GM10248 (cell line): ENCODE measurements at places on chromosomes 1 and 21.

GRCh38 chr21:25297117-25297516, 310.2 kb downstream of the MRPL39 start:
- DNase-seq: no peak

- no peak for DNase-seq
Observed at GRCh38 chr1:5933050-5933449, 59.2 kb downstream of the NPHP4 start.

DNA sequence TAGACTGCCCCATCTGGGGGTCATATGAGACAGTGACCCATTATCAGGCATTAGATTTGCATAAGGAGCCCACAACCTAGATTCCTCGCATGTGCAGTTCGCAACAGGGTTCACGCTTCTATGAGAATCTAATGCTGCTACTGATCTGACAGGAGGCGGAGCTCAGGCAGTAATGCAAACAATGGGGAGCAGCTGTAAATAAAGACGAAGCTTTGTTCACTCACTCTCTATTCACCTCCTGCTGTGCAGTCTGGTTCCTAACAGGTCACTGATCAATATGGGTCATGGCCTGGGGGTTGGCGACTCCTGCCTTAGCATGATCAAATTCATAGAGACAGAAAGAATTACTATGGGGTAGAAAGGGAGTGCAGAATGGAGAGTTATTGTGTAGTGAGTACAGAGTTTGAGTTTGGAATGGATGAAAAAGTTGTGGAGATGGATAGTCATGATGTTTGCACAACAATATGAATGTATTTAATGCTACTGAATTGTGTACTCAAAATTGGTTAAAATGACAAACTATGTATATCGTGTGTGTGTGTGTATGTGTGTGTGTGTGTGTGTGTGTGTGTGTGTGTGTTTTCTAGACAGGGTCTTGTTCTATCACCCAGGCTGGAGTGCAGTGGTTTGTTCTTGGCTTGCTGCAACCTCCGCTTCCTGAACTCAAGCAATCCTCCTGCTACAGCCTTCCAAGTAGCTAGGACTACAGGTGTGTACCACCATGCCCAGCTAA, 42.2 kb downstream of the BTF3L4 start:
- no peak for DNase-seq

DNA sequence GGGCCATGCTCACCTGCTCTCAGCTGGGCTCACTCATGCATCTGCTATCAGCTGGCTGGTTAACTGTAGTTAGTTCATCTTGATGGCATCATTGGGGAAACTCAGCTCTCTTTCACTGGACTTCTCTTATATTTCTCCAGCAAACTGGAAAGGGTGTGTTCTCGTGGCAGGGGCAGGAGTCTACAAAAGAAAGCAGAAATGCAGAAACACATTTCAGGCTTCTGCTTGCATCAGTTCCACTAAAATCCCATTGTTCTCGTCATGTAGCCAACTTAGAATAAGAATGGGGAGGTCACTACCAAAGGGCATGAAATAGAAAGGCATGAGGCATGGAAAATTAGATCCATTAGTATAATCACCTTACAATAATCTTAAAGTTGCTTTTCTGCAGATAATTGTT, 207.3 kb downstream of the NRIP1 start:
- DNase-seq: no peak

GRCh38 chr1:32400876-32401631, 6.8 kb upstream of the BSDC1 start:
- peak; percentile 72 for DNase-seq

DNA sequence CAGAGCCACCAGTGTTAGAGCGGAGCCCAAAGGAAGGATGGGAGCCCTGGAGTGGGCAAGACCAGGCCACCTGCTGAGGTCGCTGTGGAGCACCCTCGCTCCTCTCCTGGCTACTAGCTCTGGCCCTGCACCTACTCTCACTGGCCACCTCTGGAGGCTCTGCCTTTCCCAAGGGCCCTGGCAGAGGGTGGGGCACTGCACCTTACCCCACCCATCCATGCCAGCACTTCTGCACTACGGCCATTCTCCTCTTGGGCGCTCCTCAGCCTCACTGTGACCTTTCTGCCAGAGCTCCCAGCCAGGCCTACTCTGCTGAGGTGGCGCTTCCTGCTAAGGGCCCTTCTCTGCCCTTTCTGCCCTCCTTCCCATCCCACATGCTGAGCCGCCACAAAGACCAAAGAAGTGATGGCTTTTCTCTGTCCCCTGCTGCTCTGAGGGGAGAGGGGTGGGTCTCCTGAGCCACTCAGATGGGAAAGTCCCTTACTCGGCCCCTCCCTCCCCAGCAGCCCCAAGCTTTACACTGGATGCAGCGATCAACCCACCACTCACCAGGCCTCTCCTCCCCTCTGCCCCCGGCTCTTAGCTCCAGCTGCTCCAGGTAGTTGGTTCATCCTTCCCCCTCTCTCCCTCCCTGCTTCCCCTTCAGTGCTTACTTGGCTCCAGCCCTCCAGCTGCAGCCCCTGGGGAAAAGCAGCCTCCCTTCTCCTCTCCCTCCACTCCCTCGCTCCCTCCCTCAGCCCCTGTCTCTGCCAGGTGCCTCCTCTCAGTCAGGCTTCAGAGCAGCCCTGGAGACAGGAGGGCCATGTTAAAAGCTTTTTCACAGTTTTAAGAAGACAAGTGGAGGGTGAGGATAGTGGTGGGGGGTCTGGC, 14.8 kb upstream of the TMEM222 start:
- DNase-seq: no peak

GRCh38 chr1:100219457-100219856, 30.2 kb downstream of the DBT start:
- no peak for DNase-seq

- no peak for DNase-seq
Observed at GRCh38 chr1:202281316-202282024, 60.3 kb downstream of the UBE2T start.

GRCh38 chr21:39153842-39154241, 29.4 kb downstream of the PSMG1 start:
- DNase-seq: no peak

DNA sequence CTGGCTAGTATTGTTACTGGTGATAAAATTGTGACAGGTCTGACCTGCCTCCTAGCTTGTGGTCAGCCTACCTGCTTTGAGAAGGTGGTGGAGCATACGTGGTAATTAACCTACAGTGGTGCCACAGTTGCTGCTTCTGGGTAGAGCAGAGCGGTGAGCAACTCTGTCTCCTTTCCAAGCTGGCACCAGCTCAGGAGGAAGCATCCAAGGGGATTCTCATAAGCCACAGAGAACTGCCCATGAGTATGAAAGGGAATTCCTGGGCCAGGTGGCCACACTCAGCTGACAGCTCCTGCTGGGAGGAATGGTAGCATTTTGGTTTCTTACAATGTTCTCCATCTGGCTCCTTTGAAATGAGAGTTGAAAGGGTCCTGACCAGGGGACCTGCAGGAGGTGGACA, 39.4 kb downstream of the ATP2B4 start:
- DNase-seq: no peak

GRCh38 chr1:172948457-172948856, 102.3 kb downstream of the TNFSF18 start:
- no peak for DNase-seq

DNA sequence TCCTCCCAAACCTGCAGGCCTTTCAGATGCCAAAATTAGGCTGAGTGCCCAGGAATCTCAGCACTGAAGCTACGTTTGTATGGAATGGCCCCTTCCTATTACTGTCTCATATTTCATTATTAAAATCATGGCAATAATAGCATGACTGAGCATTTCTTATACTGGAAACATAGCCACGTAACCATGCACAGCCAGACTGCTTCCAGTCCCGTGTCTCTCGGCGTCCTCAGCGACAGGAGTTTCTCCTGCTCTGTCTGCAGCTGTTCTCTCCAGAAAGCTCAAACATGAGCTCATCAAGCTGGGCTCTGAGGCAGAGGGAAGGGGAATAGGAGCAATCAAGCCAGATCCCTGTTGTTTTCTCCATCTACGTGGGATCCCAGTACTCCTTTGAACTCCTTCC, 104.0 kb downstream of the CDC7 start:
- no peak for DNase-seq

- no peak for DNase-seq
Observed at GRCh38 chr1:9166289-9167235, 37.7 kb upstream of the GPR157 start.

GRCh38 chr1:211352985-211353515, 26.4 kb downstream of the TRAF5 start:
- DNase-seq: peak; percentile 66

DNA sequence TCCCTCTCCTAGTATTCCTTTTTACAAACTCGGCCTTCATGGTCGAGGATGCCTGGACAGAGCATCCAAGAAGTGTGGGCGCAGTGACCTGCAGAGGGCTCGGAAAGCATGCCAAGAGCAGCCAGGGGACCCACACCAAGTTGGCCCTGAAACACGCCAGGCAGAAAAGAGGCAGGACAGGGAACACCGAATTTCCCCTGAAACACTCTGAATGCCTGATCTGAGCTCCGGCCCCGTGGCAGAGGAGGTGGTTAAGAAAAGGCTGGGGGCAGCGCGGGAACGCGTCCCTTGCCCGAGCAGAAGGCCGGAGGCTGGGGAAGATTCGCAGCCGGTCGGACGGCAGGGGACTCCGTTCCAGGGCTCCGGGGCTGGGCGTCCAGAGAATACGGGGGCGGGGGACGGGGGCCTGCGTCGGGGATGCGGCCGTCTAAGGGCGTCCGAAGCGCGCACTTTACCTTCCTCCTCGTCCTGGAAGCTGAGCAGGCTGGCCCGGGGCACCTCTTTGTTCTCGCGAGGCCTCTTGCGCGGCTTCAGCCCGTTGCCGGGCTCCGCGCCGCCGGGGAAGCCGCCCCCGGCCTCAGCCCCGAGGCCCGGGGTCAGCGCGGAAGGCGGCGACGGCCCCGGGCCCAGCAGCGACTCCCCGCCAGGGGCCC, 558 bp downstream of the PAXBP1 start:
- peak; percentile 73 for DNase-seq

DNA sequence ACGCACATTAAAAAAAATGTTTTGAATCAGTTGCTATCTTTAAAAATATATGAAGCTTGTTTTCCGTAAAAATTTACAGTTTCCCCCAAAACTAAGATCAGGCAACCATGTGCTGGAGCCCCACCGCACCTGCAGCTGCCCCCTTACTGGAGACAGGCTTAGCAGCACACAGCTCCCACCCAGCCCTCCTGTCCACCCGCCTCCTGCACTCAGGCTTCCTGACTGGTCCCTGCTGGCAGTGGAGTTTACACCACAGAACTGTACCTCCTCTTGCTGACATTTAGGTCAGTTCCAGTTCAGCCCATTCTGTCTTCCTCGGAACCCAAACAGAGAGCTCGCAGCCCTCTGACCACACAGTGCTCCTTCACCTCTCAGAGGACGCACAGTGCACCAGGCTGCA, 2.1 kb downstream of the GPR161 start:
- no peak for DNase-seq

DNA sequence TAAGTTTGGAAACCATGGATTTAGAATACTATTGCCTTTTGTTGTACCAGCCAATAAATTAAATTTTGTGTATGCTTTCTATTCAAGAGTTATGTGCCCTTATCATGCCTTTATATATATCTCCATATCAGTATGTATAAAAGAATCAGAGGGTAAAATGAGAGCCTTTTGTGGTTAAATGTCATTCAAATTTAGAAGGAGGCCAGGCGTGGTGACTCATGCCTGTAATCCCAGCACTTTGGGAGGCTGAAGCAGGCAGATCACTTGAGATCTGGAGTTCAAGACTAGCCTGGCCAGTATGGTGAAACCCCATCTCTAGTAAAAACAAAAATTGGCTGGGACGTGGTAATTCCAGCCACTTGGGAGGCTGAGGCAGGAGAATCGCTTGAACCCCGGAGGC, 88.9 kb downstream of the XPR1 start:
- no peak for DNase-seq

GRCh38 chr1:237672748-237673147, 218.0 kb downstream of the ZP4 start:
- DNase-seq: no peak

- DNase-seq: no peak
Observed at GRCh38 chr1:19333587-19334354, 21.6 kb downstream of the SLC66A1 start.

DNA sequence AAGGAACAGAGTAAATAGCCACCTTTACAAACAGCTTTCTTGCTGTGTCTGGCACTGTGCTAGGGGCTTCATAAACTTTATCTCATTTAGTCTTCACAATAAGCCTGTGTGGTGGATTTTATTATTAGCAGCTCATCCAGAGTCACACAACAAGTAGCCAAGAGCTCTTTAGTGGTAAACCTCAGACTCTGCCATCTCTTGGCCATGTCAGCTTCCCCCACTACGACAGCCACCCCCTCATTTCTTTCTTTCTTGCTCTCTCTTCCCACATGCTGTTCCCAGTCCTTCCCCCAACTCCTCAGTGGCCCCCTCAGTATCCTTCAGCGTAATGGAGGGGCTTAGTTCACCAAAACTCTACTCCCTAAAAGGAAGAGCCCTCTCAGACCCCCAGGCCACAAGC, 1.2 kb upstream of the ZNF683 start:
- no peak for DNase-seq

DNA sequence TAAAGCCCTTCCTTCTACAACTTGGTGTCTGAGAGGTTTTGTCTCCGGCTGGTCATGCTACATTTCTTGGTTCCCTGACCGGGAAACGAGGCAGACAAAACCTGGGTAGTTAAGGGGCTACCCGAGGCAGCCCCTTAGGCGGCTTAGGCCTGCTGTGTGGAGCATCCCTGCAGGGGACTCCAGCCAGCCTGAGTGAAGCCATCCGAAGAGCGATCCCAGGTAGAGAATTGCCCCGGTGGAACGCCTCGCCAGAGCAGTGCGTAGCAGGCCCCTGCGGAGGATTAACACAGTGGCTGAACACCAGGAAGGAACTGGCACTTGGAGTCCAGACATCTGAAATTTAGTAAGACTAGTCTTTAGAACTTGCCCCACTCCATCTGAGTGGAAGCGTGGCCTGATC, 21.2 kb upstream of the MYOCOS start:
- no peak for DNase-seq

GRCh38 chr1:247576514-247576913, 11.6 kb upstream of the OR2G2 start:
- peak; percentile 15 for DNase-seq

GRCh38 chr1:162857850-162858249, 3.1 kb downstream of the CCDC190 start:
- no peak for DNase-seq

- DNase-seq: no peak
Observed at GRCh38 chr1:115160728-115161127, 71.4 kb upstream of the TSPAN2 start.

DNA sequence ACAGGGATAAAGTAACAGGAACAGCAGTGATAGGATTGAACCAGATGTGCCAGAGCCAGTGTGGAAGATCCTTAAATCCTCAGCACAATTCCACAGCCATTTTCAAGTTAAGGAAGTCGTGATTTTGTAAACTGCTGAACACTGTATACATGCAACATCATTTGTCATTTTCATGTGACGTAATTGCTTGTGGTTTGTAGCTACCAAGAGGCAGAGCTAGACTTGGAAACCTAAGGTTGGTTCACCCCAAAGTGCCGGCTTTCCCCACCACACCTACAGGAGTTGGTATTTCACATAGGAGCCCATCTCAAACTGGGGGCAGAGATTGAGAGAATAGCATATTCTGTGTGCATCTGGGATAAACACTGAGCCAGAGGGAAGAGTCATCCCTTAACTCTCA, 113.9 kb downstream of the CAPN8 start:
- DNase-seq: no peak
